ENCODE measurements at places on chromosomes 3 and 15. TPM values are rescaled to one million over a fixed set of nuclear protein-coding genes. Genes with fewer than 3 reads are reported as not detected.

DAPK2 gene
- polyA plus RNA-seq, result 29.3 TPM

UBAP1L gene
- not detected for polyA plus RNA-seq

LTK gene
- 3.5 TPM for polyA plus RNA-seq

PRTG gene
- polyA plus RNA-seq, result 0.53 TPM

NEK10 gene
- 0.61 TPM for polyA plus RNA-seq

PEX5L gene
- not detected for polyA plus RNA-seq

SEMA3B gene
- 42.0 TPM for polyA plus RNA-seq

RARRES1 gene
- 3.8 TPM for polyA plus RNA-seq

SH2D7 gene
- polyA plus RNA-seq, result not detected

ANKUB1 gene
- not detected for polyA plus RNA-seq

NOX5 gene
- under 0.01 TPM for polyA plus RNA-seq

NR2E3 gene
- polyA plus RNA-seq, result not detected

APOD gene
- polyA plus RNA-seq, result 76.9 TPM

TRPM1 gene
- polyA plus RNA-seq, result not detected

GABRG3 gene
- not detected for polyA plus RNA-seq

SUCNR1 gene
- polyA plus RNA-seq, result not detected

ALG1L2 gene
- polyA plus RNA-seq, result not detected

EPHA6 gene
- 0.18 TPM for polyA plus RNA-seq

COLQ gene
- polyA plus RNA-seq, result 1.9 TPM

ZNF502 gene
- polyA plus RNA-seq, result 2.5 TPM

TMC3 gene
- polyA plus RNA-seq, result not detected

SEMA6D gene
- polyA plus RNA-seq, result 0.68 TPM

THPO gene
- polyA plus RNA-seq, result 1.8 TPM

LRRC3B gene
- 0.44 TPM for polyA plus RNA-seq

NXPE3 gene
- polyA plus RNA-seq, result 3.7 TPM

CFAP100 gene
- not detected for polyA plus RNA-seq

RETNLB gene
- not detected for polyA plus RNA-seq

MCTP2 gene
- polyA plus RNA-seq, result 2.8 TPM

DNASE1L3 gene
- 4.4 TPM for polyA plus RNA-seq

UTS2B gene
- not detected for polyA plus RNA-seq

TTLL13 gene
- not detected for polyA plus RNA-seq

IL20RB gene
- 0.46 TPM for polyA plus RNA-seq

PROS1 gene
- 2.2 TPM for polyA plus RNA-seq

PLSCR1 gene
- 31.5 TPM for polyA plus RNA-seq

MAGEL2 gene
- not detected for polyA plus RNA-seq

PDZRN3 gene
- 38.6 TPM for polyA plus RNA-seq

Data from stomach (tissue), 19 donors.